ENCODE measurements at places on chromosomes 1 and 21. TPM values are rescaled to one million over a fixed set of nuclear protein-coding genes. Genes with fewer than 3 reads are reported as not detected.

Gene HTR6
- not detected for total RNA-seq

- H3K4me3 ChIP-seq, result no peak overlapping the region
- H3K27me3 ChIP-seq, result no peaks in the 10 kb centered on the region
- no peak for DNase-seq
- no peaks in the 10 kb centered on the region for H3K36me3 ChIP-seq
Measured at GRCh38 chr1:81237473-81238089, 563.2 kb upstream of the ADGRL2 start.

Gene CHAF1B
- 3.4 TPM for total RNA-seq

Gene RASSF5
- total RNA-seq, result 37.7 TPM

GRCh38 chr1:221503268-221503667 is 238.6 kb downstream of the DUSP10 start:
- H3K27me3 ChIP-seq, result no peaks in the 10 kb centered on the region
- H3K27ac ChIP-seq, result no peak overlapping the region
- no peak overlapping the region for H3K4me3 ChIP-seq
- no peak for DNase-seq

- DNase-seq, result no peak
- H3K27ac ChIP-seq, result no peak overlapping the region
- H3K4me1 ChIP-seq, result no peaks in the 10 kb centered on the region
- H3K27me3 ChIP-seq, result no peaks in the 10 kb centered on the region
Measured at GRCh38 chr1:147283011-147283410, 40.5 kb downstream of the CHD1L start.

DNA sequence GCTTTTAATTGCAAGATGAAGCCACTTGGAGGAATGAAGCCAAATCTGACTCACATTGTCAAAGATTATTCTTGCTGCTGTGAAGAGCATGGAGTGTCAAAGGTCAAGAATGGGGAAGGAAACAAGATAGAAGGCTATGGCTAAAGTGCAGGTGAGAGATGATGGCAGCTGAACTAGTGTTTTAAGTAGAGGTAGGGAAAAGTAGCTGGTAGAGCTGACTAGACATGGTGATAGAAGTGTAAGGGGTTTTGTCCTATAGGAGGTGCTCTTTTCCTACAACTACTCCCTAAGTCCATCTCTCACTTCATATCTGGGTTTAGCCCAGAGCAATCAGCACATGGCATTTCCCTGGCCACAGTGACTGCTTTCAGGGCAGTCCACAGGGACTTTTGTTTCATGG is 11.8 kb downstream of the UBE2T start:
- H3K27ac ChIP-seq, result no peak overlapping the region
- H3K4me3 ChIP-seq, result no peak overlapping the region
- H3K27me3 ChIP-seq, result no peaks in the 10 kb centered on the region

DNA sequence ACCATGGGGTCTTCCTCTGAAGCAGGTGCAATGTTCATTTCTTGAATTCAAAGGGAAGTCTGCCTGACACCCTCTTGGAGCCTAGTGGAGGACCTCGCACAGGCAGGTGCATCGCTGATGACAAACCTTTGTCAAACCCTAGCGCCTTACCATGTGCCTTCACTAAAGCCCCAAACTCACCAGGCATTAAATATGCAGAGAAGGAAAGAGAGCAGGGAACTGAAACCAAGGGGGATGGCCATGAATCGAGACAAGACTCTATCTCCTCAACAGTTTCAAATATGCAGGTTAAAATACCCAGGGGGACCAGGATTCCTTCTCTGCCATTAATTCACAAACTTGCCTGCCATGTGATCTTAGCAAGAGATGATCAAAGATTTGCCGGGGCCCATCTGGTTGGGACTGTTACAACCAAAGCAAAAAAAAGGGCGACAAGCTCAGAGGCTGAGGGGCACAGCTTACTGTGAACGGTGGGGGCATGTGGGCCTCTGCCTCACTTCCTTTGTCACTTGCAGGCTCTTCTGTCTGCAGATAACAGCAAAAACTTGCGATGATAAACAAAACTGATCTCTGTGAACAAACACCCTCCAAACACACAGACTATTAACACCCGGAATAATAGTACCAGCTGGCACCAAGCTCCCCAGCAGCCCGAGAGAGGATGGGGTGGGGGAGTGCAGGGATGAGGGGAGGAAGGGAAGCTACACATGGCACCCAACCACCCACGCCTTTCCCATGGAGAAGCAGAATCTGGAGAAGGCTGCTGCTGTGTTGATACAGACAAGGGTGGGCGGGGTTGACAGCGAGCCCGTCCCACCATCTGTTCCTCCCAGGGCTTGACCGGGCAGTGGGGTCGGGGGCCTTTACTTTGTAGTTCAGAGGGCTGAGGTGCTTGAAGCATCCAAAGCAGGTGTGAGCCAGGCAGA is 33.9 kb downstream of the TMEM63A start:
- H3K4me3 ChIP-seq, result no peak overlapping the region
- H3K4me1 ChIP-seq, result peaks cover 72% of the 10 kb centered on the region
- H3K27ac ChIP-seq, result no peak overlapping the region
- H3K36me3 ChIP-seq, result peaks cover 27% of the 10 kb centered on the region
- peak; percentile 48 for DNase-seq
- H3K27me3 ChIP-seq, result no peaks in the 10 kb centered on the region

GRCh38 chr1:67831850-67832513 is 1.3 kb downstream of the GNG12 start:
- no peaks in the 10 kb centered on the region for H3K36me3 ChIP-seq
- H3K4me1 ChIP-seq, result peaks cover 16% of the 10 kb centered on the region
- H3K27me3 ChIP-seq, result peaks cover 17% of the 10 kb centered on the region
- DNase-seq, result peak; percentile 67

Gene GPR157
- total RNA-seq, result 29.3 TPM

GRCh38 chr1:87263785-87264184 is 64.9 kb upstream of the LMO4 start:
- DNase-seq, result no peak
- H3K4me1 ChIP-seq, result no peaks in the 10 kb centered on the region

- H3K4me3 ChIP-seq, result no peak overlapping the region
- H3K27me3 ChIP-seq, result no peaks in the 10 kb centered on the region
Measured at GRCh38 chr1:107707111-107707510, 257.9 kb downstream of the VAV3 start.

DNA sequence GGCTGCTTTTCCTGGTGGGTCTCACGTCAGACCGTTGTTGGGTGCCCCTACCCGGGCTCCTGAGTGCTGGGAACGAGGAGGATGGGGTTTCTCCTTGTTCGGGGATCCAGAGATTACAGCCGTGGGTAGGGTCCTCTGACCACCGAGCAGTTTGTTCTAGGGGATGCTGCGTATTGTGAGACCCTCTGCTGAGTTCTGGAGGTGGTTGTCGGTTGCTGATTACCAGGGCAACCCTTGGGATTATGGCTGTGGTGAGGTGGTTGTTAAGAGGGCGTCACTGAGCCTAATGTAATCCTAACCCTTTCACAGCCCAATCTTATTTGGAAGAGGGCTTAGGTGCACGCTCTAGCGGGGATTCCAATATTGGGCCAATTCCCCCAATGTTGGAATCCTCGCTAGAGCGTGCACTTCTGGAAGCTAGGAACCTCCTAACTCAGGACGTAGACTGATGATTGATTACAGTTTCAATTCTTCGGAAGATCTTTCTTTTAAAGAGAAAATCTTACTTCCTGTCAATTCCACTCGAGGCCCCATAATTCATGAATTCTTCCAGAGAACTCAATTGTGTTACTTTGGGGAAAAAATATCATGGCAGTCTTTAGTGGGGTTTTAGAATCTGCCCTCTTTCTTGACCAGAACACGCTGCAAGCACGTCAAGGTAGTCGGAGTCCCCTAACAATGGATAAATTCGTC is 483 bp downstream of the TCEANC2 start:
- no peaks in the 10 kb centered on the region for H3K27me3 ChIP-seq
- H3K27ac ChIP-seq, result peak overlapping the region; percentile 92
- peaks cover 6% of the 10 kb centered on the region for H3K36me3 ChIP-seq
- no peak for DNase-seq
- peaks cover 21% of the 10 kb centered on the region for H3K4me1 ChIP-seq
- H3K4me3 ChIP-seq, result peak overlapping the region; percentile 43

DNA sequence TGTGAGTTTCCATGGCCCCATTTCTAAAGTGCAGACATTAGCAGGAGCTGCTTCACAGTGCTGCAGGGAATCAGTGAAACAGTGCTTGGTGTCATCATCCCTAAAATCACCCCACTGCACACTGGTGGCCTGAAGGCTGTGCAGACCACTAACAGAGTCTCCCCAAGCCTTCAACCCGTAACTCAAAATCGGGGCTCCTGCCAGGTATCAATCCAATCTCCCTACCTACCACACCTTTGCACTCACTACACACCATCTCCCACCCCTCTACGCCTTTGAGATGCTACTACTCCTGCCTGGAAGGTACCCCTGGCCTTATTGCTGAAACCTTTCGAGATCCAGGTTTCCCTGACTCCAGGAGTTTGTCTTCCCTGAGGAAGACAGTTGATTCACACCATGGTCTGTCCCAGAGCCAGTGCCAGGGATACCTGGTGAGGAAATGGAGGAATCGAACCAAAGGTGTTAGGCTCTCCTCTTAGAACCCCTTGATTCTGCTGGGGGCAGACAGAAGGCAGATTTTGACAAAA is 25.5 kb downstream of the SLC2A1 start:
- peaks cover 13% of the 10 kb centered on the region for H3K36me3 ChIP-seq
- no peak overlapping the region for H3K4me3 ChIP-seq
- no peak for DNase-seq
- H3K27ac ChIP-seq, result no peak overlapping the region
- H3K27me3 ChIP-seq, result no peaks in the 10 kb centered on the region

DNA sequence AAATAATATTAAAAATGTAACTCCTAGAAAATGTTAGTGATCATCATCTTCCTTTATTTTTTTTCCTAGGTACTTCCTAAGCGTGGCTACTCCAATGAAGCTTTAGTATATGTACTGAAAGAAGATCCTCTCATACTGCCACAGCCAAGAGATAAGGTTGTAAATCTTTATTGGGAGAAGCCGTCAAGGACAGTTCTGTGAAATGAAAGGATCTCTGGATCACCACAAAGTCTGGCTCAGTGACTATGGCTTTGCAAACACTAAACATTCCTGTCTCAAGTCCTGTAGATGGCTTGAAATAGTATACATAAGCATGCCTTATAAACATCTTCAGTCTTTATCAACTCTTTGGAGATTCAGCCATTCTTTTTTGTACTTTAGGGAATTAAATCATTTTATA is 61.2 kb upstream of the DPH5 start:
- no peaks in the 10 kb centered on the region for H3K4me1 ChIP-seq
- H3K27me3 ChIP-seq, result no peaks in the 10 kb centered on the region
- no peak for DNase-seq
- H3K4me3 ChIP-seq, result no peak overlapping the region

DNA sequence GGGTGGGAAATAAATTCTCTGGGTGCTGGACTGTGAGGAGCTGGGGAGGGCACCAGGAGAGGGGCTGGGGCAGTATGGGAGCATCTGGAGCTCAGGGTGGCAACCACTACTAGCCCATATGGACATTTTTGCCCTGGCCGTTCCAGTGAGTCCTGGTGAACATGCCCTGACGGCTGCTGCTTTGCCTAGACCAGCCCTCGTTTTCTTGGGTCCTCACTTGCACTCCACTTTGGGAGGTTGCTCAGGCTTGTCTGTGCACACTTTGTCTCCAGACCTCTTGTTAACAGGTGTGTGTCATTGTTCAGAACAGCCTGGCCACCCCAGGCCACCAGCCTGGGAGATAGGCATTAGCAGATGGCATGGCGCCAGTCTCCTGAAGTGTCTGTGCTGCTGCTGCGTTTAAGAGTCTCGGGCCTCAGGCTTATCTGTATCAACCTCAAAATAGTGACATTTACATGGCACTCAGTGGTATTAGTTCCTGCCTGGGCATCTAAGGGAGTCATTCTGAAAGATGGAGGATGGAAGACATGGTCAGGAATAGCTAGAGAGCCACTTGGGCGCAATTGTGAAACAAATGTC is 190.5 kb downstream of the PTPRU start:
- DNase-seq, result no peak
- no peaks in the 10 kb centered on the region for H3K4me1 ChIP-seq
- no peak overlapping the region for H3K4me3 ChIP-seq
- no peak overlapping the region for H3K27ac ChIP-seq
- no peaks in the 10 kb centered on the region for H3K36me3 ChIP-seq

Gene NBPF10
- 1.9 TPM for total RNA-seq

DNA sequence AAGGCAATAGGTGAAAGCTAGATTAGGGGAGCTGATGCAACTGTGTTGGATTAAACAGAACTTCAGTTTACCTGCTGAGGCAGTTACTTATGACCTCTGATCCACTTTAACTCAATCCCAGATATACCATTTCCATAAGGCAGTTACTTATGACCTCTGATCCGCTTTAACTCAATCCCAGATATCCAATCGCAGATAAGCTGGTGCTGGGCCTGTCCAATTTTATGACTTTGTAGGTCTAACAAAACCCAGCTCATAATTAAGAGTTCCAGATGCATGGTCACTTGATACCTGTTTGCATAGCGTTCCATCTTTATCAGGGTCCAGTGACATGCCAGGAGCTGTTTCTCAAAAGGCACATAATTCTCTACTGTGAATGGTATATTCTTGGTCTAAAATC is 396.0 kb downstream of the AGBL4 start:
- H3K4me3 ChIP-seq, result no peak overlapping the region
- H3K27ac ChIP-seq, result no peak overlapping the region
- no peaks in the 10 kb centered on the region for H3K4me1 ChIP-seq
- H3K27me3 ChIP-seq, result no peaks in the 10 kb centered on the region
- H3K36me3 ChIP-seq, result no peaks in the 10 kb centered on the region

Gene BEND5
- 10.1 TPM for total RNA-seq

DNA sequence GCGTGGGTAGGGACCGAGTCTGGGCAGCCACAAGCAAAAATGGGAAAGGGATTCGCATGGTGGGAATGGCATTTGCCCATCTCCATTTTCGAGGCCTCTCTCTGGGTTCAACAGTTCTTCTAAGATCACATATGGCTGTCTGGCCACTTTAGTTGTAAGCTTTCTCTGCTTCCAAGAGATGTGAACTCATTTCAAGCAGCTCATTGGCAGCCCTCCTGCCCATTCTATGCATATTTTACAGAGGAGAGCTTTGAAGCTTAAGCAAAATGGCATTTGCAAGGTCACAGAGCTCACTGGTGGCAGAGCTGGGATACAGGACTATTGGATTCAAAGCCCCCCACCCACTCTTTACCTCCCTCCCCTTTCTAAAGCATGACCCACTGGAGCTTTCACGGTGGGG is 93.7 kb downstream of the HHIPL2 start:
- H3K4me1 ChIP-seq, result no peaks in the 10 kb centered on the region
- no peaks in the 10 kb centered on the region for H3K27me3 ChIP-seq
- peak; percentile 27 for DNase-seq
- no peaks in the 10 kb centered on the region for H3K36me3 ChIP-seq
- no peak overlapping the region for H3K27ac ChIP-seq

DNA sequence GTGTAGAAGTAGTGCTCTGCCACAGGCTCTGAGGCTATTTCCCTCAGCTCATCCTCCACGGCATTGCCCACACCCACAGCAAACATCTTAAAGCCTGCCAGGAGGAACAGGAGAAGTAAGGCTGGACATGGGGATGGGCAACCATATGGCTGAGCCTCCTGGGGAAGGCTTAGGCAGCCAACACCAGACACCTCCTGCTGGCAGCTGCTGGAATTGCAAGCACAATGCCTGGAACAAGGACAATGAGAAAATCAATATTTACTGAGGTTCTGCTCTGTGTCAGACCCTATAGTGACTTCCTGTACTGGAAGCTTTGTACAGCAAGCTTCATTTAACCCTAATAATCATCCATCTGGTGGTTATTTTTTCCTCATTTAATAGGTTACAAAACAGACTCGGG is 8.2 kb downstream of the MATN1 start:
- H3K27me3 ChIP-seq, result no peaks in the 10 kb centered on the region
- H3K36me3 ChIP-seq, result no peaks in the 10 kb centered on the region
- H3K4me3 ChIP-seq, result no peak overlapping the region
- H3K27ac ChIP-seq, result no peak overlapping the region

Gene E2F2
- 4.9 TPM for total RNA-seq

- no peak overlapping the region for H3K27ac ChIP-seq
- no peaks in the 10 kb centered on the region for H3K36me3 ChIP-seq
- no peak for DNase-seq
- H3K27me3 ChIP-seq, result no peaks in the 10 kb centered on the region
Measured at GRCh38 chr1:230175163-230175747, 108.2 kb downstream of the GALNT2 start.

Data from lung (tissue), 17 donors.